ENCODE measurements at places on chromosomes 5 and 9.

DNA sequence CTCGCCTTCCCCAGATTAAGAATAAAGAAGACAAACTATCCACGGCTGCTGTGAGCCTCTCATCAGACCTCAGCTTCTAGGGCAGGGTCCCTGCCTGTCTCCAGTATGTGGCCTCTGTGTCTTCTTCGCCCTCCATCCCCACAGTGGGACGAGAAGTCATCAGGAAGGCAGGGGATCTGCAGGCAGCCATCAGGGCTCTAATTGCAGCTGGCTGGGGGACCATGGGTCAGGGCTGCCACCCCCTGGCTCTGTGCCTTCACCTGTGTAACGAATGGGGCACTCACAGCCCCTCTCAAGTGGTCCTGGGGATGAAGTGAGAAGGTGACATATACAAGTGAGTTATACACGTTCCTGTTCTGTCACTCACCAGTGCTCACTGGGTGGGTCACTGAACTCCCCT is 139.8 kb downstream of the KCNIP1 start:
- DNase-seq, result no peak

- no peak for DNase-seq
These were observed 117.6 kb upstream of the HMHB1 start for GRCh38 chr5:143694357-143694756.

- no peak for DNase-seq
These were observed 73.8 kb downstream of the SNCAIP start for GRCh38 chr5:122385808-122386207.

DNA sequence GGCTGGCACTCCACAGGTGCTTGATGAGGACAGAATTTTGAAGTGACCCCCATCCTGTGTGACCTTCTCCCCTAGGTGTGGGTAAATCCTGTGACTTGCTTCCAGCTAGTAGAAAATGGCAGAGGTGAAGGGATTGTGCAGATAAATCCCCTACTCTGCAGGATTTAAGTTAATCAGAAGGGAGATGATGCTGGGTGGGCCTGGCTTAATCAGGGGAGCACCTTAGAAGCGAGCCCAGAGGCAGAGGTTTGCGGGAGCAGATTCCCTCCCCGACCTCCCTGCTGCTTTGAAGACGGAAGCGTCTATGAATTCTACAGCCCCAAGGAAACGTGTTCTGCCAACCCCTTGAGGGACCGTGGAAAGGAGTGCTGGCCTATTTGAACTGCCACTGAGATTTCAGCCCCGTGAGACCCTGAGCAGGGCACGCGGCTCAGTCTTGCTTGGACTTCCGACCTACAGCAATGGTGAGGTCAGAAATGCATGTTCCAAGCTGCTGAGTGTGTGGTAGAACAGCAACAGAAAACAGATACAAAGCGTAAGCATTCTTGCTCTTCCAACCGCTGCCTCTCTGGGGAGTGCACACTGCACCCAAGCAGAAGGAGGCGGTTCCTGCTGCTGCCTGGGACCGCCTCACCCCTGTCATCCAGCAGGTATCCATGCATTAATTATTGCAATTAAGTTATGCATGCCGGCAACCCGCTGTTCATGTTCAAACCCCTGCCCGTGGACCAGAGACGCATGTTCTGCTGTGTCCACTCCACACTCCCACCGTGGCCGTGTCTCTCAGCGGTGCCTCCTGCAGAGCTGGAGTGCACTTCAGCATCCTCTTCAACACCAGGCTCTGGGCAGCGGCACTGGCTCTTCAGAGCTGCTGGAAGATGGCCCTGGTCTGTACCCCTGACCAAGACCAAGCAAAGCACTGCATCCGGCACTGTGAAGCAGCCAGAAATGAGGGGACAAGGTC is 54.6 kb upstream of the RXRA start:
- no peak for DNase-seq

DNA sequence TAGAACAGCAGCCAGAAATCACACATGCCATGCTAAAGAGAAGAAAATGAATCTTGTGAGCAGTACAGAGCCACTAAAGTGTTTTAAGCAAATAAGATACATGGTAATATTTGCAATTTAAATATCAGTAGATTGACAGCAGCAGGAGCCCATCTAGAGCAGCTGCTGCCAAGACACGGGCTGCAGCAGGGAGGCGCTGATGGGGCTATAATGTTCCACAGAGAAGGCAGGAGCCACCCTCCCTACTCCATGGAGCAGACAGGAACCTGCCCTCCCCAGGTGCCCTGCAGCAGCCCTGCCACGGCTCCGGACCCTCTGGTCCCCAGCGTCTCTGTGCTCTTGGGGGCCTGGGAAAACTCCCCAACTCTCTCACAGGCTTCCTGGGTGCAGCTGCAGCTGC is 224.1 kb upstream of the ISL1 start:
- DNase-seq, result no peak

DNA sequence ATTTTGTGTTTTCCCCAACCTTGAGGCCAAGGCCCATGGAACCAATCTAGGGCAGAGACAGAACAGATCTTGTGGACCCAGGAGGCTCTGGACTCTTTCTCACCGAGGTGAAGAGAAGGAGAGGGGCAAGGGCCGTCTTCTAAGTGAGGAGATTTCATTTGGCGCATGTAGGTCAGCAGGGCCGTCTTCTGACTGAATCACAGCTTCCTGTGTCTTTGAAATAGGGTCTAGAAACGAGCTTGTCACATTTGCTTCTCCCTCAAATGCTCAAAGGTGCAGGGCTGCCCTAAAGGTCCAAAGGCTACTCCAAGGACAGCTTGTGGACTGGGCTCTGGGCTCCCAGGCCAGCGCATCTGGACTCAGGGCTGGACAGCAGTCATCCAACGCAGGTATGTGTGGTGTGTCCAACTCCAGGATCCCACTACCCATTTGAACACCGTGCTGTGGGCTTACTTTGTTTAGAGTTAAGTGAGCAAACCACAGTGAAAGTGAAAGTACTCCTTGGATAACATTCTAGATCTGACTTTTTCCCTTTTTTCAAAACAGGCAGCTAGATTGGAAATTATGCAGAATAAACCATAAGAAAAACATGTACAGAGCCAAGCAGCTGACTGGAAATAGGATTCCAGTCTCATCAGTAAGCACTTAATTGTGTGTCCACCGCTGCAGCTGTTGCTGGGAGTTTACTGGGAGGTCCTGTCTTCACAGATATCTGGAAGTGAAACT is 357.0 kb downstream of the GADD45G start:
- no peak for DNase-seq

GRCh38 chr9:89743573-89744254 is 138.9 kb downstream of the GADD45G start:
- no peak for DNase-seq

GRCh38 chr5:168346417-168346816 is 55.0 kb downstream of the WWC1 start:
- DNase-seq, result no peak

GRCh38 chr5:38446029-38446522 is 110.4 kb downstream of the LIFR start:
- DNase-seq, result no peak

- DNase-seq, result no peak
These were observed 666.8 kb downstream of the ACTL7B start for GRCh38 chr9:108188976-108189375.

GRCh38 chr9:135076876-135077430 is 10.5 kb upstream of the OLFM1 start:
- DNase-seq, result no peak

DNA sequence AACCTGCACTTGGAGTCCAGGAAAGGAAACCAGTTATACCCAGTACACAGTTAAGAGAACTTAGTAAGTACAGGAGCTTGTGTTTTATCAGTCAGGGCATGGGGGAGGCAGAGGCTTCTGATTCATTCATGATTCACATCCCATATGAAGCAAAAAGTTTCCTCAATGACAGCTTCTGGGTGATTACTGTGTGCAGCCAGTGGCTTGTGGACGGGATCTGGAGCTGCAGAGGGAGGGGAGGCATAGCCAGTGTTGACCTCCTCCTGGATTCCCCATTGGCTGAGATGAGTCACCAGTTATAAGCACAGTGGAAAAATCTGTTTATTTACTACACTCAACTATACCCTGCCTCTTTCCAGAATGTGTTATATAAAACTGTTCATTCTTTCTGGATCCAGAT is 17.7 kb downstream of the IL31RA start:
- DNase-seq, result peak; percentile 10

DNA sequence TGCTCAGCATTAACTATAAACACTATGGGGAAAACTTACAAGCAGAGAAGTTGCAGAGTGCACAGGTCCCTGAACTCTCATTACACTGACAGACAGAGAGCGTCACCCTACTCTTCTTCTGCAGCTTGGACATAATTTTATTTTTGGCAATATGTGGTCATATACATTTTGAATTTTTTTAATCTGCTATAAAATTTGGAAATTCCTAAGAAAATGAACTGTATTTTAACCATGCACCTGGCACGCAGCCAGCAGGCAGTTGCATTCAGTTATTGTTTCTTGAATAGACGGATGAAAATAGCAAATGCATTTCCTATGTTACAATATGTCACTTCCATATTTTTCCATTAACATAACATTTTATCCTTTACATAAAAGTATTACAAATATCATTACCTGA is 100.2 kb downstream of the SLC25A46 start:
- no peak for DNase-seq

DNA sequence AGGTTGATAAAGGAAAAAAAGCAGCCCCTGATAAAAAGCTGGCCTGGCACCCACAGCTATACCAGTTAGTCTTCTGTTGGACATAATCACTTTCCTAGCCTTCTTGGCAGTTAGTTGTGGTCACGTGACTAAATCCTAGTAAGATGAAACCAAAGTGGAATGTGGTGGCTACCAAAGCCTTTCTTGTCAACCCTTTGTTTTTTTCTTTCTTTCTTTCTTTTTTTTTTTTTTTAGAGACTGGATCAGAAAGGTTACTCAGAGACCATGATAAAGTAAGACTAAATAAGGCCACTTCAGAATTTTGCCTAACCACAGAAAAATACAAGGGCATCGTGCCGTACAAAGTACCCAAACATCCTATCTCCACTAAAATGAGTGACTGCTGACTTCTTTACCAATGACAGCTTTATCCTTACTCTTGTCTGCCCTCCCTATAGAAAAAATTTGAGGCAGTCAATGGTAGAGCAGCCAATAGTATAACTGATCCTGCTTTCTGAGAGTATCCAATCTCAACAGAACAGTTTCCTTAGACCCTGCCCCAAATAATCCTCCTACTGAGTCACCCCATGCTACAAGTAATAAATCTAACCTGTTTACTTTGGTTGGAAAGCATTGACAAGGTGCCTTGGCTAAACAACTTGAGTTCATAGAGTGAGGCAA is 14.2 kb upstream of the KIF27 start:
- no peak for DNase-seq

DNA sequence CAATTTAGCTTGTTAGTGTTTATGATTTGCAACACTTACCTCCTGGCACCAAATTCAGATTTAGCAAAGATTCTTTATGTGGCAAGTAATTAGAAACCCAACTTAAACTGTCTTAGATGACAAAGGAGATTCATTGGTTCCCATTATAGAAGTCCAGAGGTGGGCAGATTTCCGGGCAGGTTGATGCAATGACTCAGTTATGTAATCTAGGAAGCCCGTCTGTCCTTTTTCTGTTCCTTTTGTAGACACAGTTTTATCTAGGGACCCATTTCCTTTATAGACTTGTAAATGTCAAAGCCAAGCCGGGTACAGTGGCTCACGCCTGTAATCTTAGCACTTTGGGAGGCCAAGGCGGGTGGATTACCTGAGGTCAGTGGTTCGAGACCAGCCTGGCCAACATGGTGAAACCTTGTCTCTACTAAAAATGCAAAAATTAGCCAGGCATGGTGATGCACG is 20.3 kb upstream of the ANKRD33B start:
- no peak for DNase-seq

DNA sequence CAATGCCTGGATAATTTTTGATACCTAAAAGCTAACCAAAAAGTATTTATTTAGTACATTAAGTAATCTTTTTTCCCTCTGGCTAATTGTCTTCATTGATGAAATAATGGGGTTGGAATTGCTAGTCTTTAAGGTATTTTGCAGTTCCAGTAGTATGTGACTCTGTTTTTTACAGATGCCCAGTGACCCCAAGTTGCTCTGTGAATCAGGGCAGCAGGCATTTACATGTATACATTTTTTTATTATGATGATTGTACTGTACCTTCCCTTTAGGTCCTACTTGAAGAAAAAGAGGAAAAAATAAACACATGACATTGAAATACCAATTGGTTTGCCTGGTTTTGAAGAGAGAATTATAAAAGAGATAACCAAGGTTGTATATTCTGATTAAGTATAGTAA is 385.5 kb downstream of the ADGRV1 start:
- no peak for DNase-seq

DNA sequence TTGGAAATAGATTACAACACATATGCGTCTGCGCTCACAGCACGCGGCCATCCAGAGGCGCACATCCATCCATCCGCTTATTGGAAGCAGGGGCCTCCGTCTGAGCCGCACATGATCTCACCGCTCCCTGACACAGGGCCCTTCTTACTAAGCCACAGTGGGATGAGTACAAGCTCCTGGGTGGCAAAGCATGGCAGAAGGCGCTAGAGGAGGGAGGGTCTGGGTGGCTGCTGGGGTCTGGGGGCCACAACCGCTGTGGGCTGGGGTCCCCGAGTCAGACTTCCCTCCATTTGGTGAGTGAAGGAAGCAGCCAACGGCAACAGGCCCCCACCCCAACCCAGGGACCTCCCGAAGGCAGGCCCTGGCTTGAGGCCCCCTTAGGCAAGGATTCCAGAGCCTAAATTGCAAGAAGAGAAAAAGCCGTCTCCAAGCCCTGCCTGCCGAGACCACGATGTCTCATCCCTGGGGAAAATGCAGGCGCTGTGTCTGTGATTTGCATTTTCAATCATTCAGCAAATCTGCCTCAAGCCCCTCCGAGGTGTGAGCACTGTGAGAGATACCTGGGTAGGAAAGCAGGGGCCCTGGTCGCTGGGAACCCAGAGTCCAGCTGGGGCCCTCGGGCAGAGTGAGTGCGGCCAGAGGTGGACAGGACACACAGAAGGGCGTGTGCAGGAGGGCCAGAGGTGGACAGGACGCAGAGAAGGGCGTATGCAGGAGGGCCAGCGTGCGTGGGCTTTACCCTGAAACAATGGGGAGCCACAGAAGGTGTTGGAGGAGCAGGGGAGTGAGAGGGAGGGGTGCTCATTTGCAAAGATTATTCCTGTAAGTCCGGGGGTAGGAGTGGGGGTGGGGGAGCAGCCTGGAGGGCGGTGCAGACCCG is 135.7 kb downstream of the OLFM1 start:
- no peak for DNase-seq

GRCh38 chr9:92393686-92394085 is 10.7 kb downstream of the OGN start:
- DNase-seq, result no peak
